Kasumi-1 (cell line): ENCODE measurements at places on chromosomes 1 and 21.
A peak's percentile ranks its signal among the peaks of the same experiment; 100 is the strongest.

DNA sequence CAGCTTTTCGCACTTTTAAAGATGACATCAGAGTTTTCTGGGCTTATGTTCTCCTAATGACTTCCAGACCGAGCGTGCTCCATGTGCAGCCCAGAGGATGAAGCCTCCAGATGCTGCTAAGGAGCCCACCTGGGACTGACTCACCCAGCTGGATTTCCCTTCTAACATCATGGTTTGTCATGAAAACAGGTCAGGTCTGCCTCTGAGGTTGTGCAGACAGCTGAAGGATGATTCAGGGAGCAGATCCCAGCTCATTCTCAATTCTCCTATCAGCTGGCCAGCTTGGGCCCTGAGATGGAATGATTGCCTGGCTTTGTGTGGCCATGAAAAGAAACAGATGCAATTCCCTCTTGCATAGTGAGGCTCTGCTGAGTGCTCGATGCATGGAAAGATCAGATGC is 123.9 kb upstream of the DUSP10 start:
- DNase-seq = no peak

- DNase-seq = no peak
Measured at GRCh38 chr1:110565565-110565964, 40.6 kb downstream of the KCNA2 start.

- no peak for DNase-seq
Measured at GRCh38 chr1:203300441-203301330, 4.6 kb upstream of the BTG2 start.

GRCh38 chr1:178055093-178055492 is 38.8 kb upstream of the RASAL2 start:
- DNase-seq = peak; percentile 49

DNA sequence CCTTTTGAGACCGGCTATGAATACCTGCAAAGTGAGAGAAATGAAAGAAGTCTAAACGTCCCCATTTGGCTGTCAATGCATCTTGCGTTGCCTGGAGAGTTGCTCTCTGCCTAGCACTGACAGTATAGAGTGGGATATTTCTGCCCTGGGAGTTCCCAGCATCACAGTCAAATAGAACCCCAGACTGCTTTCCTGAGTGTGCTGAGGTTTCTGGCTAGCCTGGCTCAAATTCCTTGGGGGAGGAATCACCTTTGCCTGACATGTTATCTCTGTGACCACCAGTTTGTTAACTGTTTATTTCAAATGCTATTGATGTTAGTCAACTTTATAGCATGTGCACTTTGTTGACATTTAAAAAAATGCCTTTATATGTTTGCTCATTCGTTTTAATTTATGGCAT is 212.0 kb upstream of the FAM78B start:
- no peak for DNase-seq

DNA sequence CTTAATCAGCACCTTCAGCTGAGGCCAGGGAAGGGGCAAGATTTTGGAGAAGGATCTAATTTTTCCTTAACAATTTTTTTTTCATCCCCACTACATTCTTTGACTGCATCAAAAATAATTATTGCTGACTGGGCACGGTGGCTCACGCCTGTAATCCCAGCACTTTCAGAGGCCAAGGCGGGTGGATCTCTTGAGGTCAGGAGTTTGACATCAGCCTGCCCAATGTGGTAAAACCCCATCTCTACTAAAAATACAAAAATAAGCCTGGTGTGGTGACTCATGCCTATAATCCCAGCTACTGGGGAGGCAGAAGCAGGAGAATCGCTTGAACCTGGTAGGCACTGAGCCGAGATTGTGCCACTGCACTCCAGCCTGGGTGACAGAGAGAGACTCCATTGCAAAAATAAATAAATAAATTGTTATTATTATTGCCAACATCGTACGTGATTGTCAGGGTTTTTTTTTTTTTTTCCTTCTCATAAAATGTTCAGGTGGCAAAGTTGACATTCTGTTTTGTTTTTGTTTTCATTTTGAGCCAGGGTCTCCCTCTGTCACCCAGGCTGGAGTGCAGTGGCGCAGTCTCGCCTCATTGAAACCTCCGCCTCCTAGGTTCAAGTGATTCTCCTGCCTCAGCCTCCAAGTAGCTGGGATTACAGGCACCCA is 37.3 kb upstream of the MORC3 start:
- DNase-seq = no peak

- DNase-seq = peak; percentile 22
Measured at GRCh38 chr1:924656-925560, 1.2 kb downstream of the SAMD11 start.

DNA sequence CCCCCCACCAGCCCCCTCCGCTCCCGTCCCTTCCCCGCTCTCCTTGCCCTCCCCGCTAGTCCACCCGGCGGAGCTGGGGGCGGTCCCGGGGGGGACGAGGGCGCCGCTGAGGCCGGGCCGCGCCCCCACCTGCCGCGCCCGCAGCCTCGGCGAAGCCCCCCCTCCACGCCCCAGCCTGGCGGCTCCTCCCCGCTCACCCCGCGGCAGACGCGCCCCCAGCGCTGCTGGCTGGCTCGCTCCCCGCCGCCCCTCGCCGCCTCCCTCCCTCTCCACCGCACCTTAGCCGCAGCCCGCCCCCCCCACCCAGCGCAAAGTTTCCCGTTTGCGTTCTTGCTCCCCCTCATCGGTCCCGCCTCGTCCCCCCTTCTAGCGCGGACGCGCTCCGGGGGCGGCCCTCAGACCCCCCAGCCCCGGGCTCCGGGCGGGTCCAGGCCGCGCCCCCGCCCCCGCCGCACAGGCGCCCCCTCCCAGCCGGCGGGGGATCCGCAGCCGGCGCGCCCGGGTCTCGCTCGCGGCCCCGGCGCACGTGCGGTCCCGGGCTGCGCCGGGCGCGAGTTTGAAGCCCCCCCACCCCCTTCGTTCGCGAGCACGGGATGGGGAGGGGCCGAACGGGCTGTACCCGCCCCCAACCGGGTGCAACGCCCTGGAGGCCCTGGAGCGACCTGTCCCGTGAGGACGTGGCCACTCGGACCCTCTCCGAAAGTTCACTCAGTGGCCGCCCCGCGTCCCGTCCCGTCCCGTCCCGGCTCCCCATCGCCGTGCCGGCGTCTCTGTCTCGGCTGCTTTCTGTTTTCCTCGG is 623 bp downstream of the PTPRF start:
- DNase-seq = no peak

GRCh38 chr1:228361314-228362140 is 45.1 kb downstream of the TRIM11 start:
- no peak for DNase-seq

- no peak for DNase-seq
Measured at GRCh38 chr1:209674957-209675564, at the start of gene G0S2. Gene G0S2 (plus strand): TSS chr1:209675412. CDS start chr1:209675685, 273 bp downstream.

- DNase-seq = no peak
Measured at GRCh38 chr1:164578479-164579200, 19.7 kb downstream of the PBX1 start.

- DNase-seq = no peak
Measured at GRCh38 chr1:62128745-62129144, 65.9 kb upstream of the L1TD1 start.

GRCh38 chr1:66563941-66564630 is 30.1 kb downstream of the SGIP1 start:
- no peak for DNase-seq

DNA sequence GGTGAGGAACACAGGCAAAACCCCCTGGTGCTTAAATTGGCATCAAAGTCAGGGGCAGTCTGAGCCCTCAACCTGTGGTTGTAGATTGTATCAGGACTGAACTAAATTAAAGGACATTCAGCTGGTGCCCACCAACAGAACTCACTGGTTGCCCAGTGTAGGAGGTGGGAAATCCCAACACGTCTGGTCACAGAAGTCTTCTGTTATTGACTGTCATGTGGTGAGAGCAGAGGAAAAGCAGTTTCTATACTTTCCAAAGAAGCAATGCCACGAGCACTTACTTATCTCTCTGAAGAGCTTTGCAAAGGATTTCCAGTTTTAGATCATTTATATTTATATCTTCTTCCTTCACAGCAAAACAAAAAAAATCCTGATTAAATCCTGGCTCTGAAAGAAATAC is 15.0 kb upstream of the ACTA1 start:
- no peak for DNase-seq

DNA sequence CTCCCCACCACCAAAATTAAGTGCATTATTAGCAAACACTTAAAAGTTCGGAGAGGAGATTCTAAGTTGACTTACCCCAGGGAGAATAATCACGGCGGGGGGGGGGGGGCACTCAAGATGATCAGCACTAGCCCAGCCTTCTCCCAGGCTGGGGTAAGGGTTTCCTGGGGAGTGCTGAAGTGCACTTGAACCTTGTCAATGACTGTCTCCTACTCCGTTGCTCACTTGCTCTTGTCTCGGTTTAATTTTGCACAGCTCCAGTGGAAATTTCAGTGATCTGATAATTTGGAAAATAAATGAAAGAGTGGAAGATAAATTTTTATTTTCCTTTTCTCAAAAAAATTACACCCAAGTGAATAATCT is 59.2 kb downstream of the PBX1 start:
- no peak for DNase-seq

DNA sequence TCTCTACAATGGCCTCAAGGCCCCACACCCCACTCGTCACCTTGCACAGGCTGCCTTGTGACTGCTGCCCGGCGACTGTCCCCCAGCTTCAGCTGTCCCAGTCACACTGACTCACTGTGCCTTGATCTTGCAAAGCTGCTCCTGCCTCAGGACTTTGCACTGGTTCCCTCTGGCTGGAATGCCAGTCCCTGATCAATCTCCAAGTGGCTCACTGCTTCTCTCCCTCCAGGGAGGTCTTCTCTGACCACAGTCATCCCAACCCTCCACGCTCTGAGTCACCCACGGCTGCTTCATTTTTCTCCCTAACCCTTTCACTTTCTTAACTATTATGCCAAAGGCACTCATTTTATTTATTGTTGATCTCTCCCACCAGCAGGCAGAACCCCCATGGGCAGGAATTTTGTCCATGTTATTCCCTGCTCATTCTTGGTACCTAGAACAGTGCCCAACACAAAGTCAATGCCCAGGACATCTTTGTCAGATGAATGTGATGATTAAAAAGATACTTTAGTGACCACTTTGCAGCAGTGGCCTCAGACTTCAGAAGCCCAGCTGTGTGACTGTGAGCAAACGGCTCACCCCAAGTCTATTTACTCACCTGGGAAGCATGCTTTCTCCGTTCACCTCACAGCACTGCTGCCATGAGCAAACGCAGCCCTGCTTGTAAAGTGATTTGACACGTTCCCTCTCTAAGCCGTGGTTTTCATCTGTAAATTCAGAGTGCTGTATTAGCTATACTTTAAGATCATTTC is 53.4 kb downstream of the ZBTB18 start:
- DNase-seq = no peak

DNA sequence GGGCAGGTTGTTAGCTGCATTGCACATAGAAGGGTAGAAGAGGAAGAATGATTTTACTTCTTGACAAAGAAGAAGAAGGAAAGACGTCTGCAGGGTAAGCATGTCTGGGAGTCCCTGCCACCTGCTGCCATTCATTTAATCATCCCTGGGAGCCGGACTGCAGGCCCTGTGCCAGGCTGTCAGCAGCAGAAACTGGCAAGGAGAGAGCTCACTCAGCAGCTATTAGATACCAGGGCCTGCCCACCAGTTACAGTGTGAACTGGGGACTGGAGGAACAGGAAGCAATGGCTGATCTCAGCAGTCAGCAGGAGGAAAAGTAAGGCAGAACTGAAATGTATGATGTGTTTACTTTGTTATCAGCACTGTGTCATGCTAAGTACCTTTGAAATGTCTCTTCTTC is 75.7 kb upstream of the C1orf87 start:
- DNase-seq = no peak

GRCh38 chr1:14108356-14109275 is 408.6 kb downstream of the PRDM2 start:
- no peak for DNase-seq

DNA sequence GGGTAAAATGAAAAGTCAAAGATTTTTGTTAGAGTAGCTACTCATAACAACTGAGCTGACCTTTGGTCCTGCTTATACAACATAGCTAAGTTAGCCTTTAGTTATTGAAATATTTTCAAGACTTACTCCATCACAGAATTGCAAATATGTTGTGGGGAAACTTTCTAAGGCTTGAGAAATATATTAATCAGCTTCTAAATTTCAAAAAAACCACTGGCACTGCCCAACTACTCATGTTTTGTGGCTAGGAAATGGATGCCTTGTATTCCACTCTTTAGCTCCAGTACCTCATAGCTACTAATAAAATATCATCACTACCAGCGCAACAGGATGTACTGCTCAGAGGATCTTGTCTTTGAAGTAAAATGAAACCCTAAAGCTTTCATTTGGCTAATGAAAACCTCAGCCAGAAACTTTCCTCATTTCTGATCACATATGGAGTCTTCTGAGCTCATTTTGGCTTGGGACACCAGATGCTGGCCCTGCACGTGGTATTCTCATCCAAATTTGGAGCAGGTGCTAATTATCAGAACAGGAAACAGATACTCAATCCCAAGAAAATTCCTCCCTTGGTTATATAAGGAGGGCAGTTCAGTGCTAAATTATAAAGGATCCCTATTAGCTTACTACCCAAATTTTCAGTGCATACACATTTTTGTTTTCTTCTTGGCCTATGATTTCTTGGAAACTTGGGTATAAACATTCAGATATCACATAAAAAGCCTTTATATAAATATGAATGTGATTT is 690.7 kb downstream of the ADGRL2 start:
- DNase-seq = no peak

GRCh38 chr1:198635964-198636363 is 2.9 kb upstream of the PTPRC start:
- DNase-seq = no peak

DNA sequence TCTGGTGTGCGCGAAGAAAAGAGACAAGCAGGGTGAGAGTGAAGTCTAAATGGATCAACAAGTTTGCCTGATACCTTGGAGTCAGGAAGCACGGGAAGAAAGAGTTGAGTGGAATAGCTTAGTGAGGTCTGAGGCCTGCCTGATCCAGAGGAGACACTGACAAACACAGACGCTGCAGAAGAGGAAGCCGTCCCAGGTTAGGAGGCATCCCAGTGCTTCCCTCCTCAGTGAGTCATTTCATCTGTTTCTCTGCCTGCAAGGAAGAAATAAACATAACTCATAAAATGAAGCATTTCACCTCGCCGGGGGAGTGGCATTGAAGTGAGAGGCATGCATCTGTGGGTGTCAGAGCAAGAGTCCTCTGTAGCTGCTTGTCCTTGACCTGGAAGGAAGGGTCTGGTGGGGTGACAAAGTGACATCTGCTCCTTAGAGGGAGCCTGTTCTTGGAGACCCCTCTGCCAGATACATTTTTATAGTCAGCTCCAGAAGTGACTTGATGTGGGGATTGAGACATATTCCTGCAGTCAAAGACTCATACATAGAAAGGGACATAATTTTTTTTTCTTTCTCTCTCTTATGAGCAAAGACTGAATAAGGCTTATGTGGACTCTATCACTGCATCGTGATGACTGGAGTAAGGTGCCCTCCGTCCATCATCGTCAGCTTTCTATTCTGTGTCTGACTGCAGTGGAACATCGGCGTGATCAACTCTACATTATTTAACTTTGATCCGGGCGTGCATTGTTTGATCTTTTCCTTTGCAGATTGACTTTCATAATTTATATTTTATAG is 256.7 kb downstream of the KIF26B start:
- peak; percentile 40 for DNase-seq

GRCh38 chr1:55610203-55610602 is 395.0 kb upstream of the USP24 start:
- no peak for DNase-seq

- peak; percentile 38 for DNase-seq
Measured at GRCh38 chr1:30778154-30778978, 20.8 kb upstream of the LAPTM5 start.

GRCh38 chr1:221468546-221468945 is 273.3 kb downstream of the DUSP10 start:
- no peak for DNase-seq

GRCh38 chr21:43358940-43359822 is 67.8 kb downstream of the SIK1 start:
- no peak for DNase-seq

- DNase-seq = no peak
Measured at GRCh38 chr1:7010534-7011200, 225.4 kb downstream of the CAMTA1 start.
